CD4-positive, alpha-beta T cell treated with Interleukin-15 for 4 hours (primary cell): ENCODE measurements at places on chromosomes 16 and 17.

DNA sequence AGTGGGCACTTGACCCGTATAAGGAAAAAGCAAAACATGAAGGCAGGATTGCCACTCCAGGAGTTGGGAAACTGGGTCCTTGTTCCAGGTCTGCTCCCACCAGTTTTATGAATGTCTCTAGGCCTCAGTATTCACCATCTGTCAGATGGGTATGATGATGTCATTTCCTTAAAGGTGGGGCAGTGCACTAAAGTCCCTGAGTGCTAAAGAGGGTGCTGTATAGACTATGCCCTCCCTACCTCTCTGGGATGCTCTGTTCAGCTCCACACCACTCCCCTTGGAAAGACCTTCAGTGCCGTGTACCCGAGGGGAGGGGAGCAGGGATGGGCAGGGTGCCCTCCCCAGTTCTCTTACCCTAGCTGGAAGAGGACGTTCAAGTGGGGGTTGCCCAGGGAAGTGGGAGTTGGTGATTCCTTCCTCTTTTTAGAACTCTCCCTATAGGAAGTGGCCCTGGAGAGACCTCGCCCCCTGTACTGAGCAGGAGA lies 2.2 kb downstream of the LASP1 start:
- DNase-seq: no peak

DNA sequence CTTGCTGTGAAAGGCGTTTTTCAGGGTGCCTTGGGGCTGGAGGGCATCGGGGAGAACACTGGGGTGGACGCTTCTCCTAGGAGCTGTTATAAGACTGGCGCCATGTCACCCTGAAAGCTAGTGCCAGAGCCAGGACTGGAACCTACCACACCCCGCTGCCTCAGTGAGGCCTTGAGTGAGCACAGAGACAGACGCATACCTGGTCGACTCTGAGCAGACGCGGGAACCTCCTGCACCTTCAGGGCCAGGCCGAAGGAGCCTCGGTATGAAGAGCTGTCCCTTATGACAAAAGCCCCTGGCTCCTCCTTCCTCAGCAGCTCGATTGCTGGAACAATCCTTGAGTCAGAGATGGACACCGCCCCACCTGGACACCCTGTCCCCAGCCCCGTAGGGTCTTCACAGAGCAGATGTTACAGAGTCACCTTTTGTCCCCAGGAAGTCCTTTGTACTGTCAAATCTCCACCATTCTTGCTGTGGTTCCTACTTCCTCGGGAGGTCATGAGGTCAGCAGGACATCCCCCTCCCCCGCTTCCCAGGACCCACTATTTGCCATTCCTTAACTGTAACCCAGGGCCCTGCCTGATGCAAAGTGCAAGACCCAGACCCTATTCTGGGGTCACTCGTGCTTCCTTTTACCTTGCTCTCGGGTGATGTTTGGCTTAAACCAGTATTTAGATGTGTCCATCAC lies 17.0 kb downstream of the TNS4 start:
- no peak for DNase-seq

GRCh38 chr17:32520104-32520701 lies 33.4 kb downstream of the CDK5R1 start:
- peak; percentile 66 for DNase-seq

GRCh38 chr16:67914758-67915495 lies 16.7 kb downstream of the CTRL start:
- DNase-seq: no peak

DNA sequence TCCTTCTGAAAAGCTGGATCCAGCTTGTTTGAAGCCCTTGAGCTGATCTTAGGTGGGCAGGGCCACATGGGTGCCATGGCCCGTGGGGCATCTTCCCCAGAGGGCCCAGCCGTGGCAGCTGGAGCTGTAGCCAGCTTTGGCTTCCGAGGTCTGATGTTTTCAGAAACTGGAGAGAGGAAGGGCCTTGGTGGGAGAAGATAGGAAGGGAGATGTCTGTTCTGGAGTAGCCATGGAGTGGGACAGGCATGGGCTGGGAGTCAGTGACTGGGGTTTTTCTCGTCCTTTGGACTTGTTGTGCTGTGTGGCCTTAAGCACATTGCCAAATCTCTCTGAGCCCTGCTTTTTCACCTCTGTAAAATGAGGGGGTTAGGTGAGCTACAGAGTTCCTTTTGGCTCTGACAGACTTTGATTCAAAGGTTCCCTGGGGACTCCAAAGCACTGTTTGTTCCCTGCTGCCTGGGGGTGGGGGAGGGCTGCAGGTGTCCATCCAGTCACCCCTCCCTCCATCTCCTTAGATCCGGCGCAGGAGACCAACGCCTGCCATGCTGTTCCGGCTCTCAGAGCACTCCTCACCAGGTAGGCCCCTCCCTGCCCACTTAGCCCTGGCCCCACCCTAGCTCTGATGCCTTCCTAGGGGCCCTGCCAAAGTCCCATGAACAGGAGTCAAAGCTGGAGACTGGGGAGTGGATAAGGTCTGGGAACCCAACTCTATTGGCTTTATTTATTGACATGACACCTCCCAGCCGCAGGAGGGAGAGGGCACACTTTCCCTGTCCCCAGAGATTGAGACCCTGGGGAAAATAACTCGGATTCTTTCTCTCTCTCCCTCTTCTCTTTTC lies 2.1 kb downstream of the PPP1R1B start:
- DNase-seq: no peak

- DNase-seq: no peak
These were observed 177.8 kb upstream of the GSE1 start for GRCh38 chr16:85435286-85435685.

- DNase-seq: no peak
These were observed 44.7 kb downstream of the TMEM132E start for GRCh38 chr17:34623856-34624766.

DNA sequence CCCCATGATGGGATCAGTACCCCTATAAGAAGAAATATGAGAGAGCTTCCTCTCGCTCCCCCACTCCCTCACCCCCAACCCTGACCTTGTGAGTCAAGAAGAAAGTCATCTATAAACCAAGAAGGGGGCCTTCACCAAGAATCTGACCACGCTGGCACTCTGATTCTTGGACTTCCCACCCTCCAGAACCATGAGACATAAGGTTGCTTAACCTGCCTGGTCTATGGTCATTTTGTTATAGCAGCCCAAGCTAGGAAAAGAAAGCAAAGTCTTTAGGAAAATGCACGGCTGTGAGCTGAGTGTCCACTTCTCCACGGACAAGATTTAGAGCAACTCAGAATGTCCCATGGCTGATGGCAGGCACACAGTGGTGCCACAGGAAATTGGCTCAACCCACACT lies 333.5 kb downstream of the SOX9 start:
- no peak for DNase-seq

DNA sequence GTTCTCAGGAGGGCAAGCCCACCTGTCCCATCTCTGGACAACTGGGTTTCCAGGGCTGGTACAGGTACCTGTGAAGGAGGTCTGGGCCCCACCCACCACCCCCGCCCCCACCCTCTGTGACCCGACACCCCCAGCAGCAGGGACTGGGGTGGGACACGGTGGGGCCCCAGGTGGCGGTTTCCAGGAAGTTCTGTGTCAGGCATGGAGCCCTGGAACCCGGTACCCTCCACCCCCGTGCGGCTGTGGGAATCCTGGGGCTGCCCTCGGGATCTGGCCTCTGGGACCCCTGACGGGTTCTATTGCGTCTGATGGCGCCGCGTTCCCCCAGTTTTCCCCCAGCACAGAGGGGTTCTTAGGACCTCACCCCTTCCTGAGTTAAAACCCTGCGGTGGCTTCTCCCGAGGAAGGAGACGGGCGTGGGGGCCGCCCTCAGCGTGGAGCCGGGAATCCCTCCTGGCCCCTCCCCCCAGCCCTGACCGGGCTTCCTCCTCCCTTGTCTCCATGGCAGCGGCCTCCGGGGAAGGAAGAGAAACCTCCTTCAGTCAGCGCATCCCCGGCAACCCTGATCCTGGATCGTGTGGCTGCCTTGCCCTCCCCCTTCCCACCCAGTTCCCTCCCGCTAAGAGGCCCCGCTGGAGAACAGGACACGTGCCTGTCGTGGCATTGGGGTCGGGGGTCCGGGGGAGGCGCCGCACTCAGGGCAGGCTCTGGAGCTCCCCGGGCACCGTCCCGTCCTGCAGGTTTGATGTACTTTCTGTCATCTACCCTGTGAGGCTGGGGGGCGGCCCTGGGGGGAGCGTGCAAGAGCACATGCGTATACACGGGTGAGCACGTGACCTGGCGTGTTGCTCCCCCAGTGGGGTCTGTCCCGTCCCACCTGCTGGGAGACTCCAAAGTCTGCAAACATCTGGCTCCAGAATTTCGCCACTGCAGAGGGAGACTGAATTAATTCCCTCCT lies 30.3 kb downstream of the CACNA1H start:
- DNase-seq: no peak

- DNase-seq: no peak
These were observed 62.5 kb downstream of the CACNG3 start for GRCh38 chr16:24318680-24319079.

DNA sequence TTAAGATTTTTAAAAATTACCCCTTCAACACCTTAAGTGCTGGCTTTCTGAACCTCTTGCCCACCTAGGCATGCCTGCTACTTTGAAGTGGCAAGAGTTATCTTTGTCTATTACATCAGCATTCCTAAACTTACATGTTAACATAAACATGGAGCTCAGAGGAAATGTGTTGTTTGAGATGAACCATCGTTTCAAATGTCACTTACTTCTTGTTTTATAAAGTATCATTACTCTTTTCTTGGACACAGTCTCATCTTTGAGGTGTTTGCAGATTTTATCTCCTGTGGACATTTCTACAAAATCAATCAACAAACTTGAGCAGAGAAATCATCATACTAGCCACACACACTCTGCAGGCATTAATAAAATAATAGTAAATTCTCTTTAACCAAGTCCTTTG lies 184.9 kb downstream of the WWOX start:
- DNase-seq: no peak

DNA sequence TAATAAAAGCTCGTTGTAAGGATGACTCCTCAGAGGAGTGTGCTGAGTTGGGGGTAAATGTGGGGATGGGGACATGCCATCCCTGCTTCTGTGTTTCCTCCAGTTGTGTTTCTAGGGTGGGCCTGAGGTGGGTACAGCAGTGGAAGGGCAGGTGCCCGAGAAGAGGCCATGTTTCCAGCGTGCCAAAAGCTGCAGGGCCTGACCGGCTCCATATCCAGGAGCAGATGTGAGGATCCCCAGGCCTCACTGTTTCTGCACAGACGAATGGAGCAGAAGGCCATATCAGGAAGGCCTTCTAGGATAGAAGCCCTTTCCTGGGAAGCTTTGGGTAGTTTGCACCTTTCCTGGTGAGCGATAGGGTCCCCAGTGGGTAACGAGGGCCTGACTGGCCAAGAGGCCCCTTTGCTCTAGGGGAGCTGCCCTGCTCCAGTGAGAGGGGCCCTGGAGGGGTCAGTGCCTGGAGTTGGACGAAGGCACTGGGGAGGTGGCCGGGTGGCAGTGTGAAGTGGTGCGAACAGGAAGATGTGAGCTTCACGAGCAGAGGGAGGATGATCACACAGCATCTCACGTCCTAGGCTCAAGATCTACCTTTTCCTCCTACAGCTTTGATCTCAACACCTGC lies 62.9 kb downstream of the SHISA6 start:
- DNase-seq: no peak

DNA sequence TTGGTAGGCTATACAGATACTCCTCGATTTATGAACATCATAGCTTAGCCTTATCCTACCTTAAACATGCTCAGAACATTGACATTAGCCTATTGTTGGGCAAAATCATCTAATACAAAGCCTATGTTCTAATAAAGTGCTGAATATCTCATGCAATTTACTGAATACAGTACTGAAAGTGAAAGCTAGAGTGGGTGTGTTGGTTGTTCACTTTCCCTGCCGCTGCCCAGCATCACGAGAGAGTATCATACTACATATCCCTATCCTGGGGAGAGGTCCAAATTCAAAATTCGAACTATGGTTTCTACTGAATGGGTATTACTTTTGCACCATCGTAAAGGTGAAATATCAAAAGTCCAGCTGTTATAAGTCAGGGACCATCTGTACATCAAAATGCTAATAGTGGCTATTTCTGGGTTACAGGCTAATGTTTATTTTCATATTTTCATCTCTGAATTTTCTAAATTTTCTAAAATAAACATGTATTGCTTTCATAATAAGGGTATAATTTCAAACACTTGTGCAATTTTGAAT lies 54.5 kb downstream of the NACA2 start:
- no peak for DNase-seq
